Articular chondrocyte of knee joint (primary cell): ENCODE measurements at places on chromosomes 16 and 17. TPM values are rescaled to one million over a fixed set of nuclear protein-coding genes. Genes with fewer than 3 reads are reported as not detected.

TMEM88 gene
- 0.39 and 1.2 TPM in 2 replicates for total RNA-seq

PPP1R1B gene
- total RNA-seq: not detected in 2 replicates

CD79B gene
- 7.5 and 14.1 TPM in 2 replicates for total RNA-seq

KRTAP4-6 gene
- not detected in 2 replicates for total RNA-seq

HOXB2 gene
- total RNA-seq: 0.26 and 0.97 TPM in 2 replicates

MT1G gene
- 0.65 TPM in 1 of 2 replicates, not detected in the other for total RNA-seq

PIPOX gene
- 1.2 and 2.4 TPM in 2 replicates for total RNA-seq

AFMID gene
- total RNA-seq: 39.2 and 43.0 TPM in 2 replicates

CARD14 gene
- under 0.01 and 0.13 TPM in 2 replicates for total RNA-seq

EFCAB13 gene
- total RNA-seq: 7.6 and 8.5 TPM in 2 replicates

SSTR5 gene
- total RNA-seq: 0.26 and 0.32 TPM in 2 replicates

PDXDC1 gene
- total RNA-seq: 87.7 and 97.6 TPM in 2 replicates

CKLF gene
- total RNA-seq: 43.5 and 47.5 TPM in 2 replicates

DHX58 gene
- 15.0 and 15.2 TPM in 2 replicates for total RNA-seq

FAM20A gene
- 11.9 and 15.8 TPM in 2 replicates for total RNA-seq

SLC47A1 gene
- total RNA-seq: 10.2 and 14.9 TPM in 2 replicates

CDC6 gene
- total RNA-seq: 14.0 and 20.1 TPM in 2 replicates

COPZ2 gene
- 174 and 180 TPM in 2 replicates for total RNA-seq

ABCC11 gene
- total RNA-seq: 0.13 and 0.43 TPM in 2 replicates

C1QTNF8 gene
- 0.65 TPM in 1 of 2 replicates, not detected in the other for total RNA-seq

ABI3 gene
- total RNA-seq: 0.22 TPM in 1 of 2 replicates, not detected in the other

NSMCE1 gene
- 77.0 and 95.4 TPM in 2 replicates for total RNA-seq

NPIPB4 gene
- total RNA-seq: 37.4 and 39.7 TPM in 2 replicates
